ENCODE measurements at places on chromosomes 16 and 17. TPM values are rescaled to one million over a fixed set of nuclear protein-coding genes. Genes with fewer than 3 reads are reported as not detected.

Gene EVI2A
- total RNA-seq = 2.7 TPM

Gene ACSM5
- 2.3 TPM for total RNA-seq

Gene CYBA
- total RNA-seq = 279 TPM

Gene TERB1
- total RNA-seq = 1.0 TPM

Gene ALDH3A1
- 1.2 TPM for total RNA-seq

Gene SPEM1
- not detected for total RNA-seq

Gene GAST
- not detected for total RNA-seq

Gene TAT
- 0.26 TPM for total RNA-seq

Gene MLYCD
- total RNA-seq = 18.3 TPM

Gene ABCC11
- total RNA-seq = 1.7 TPM

Gene SREBF1
- 127 TPM for total RNA-seq

Gene PRAC2
- not detected for total RNA-seq

Gene RSKR
- 27.5 TPM for total RNA-seq

Gene GPR139
- not detected for total RNA-seq

Gene DHRS7B
- total RNA-seq = 20.2 TPM

Gene CMIP
- 98.0 TPM for total RNA-seq

All from ureter (tissue), 1 donor.